ENCODE measurements at places on chromosomes 2 and 18.

DNA sequence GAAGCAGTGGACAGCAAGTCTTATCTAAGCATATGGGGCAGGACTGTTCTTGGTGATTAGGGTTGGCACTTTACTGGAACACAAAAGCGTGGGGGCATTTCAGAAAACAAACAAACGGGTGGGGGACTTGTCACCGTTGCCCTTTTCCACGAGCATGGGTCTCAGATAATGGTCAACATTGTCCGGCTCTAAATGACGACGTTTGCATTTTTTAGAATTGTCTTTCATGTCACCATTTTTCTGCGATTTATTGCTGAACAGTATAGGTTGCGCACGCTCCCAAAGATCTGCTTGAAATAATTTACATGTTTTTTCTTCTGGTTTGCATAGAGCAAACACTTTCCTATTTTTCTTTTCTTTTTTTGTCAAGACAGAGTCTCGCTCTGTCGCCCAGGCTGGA is 46.6 kb upstream of the TBC1D8 start:
- no peak for ATAC-seq

- ATAC-seq, result no peak
Observed at GRCh38 chr2:45182667-45183295, 173.5 kb upstream of the SIX2 start.

DNA sequence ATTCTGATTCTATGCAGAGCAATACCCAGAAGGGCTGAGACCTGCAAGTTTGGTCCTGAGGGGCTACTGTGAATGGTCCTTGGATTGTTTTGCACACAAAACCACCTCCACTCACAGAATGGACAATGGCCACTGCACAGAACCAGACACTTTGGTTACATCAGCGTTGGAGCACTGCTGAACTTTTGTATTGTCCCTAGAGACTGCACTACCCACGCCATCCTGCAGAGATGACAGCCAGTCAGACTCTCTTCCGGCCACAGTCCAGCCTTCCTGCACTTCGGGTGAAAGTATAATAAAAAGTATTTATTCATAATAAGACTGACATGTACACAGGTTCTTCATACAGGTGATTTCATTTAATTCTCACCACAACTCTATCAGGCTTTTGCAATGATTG is 35.7 kb downstream of the CELF4 start:
- ATAC-seq, result peak; percentile 65

DNA sequence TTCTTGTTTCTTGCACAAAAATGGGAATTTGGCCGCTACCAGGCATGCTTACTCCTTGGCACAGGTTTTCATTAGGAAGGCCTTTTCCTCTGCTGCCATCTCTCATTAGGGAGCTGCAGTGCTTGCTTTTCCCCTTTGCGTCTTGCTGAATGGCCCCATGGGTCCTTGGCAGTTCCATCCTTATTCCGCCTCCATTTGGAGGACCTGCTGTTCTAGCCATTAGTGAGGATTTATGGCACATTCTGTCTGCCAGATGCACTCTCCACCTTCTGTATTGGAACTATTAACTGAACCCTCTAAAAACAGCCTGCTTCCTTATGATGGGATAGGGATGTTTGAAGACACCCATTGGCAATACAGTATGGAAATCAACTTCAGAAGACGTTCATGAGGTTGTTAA is 103.5 kb upstream of the NOSTRIN start:
- ATAC-seq, result no peak

Data from stimulated activated memory B cell treated with anti-CD40 and anti-IgM and Interleukin-4, amounts not matched to agents 10 μg/mL and 1 μg/mL and 100 μg/mL, for 72 hours (primary cell).